ENCODE measurements at places on chromosomes 4 and X. TPM values are rescaled to one million over a fixed set of nuclear protein-coding genes. Genes with fewer than 3 reads are reported as not detected.

Gene P2RY4
- total RNA-seq = 0.09 TPM

Gene TCEAL2
- total RNA-seq = not detected

Gene AMOT
- total RNA-seq = 11.0 TPM

Gene TLR2
- not detected for total RNA-seq

Gene BRS3
- not detected for total RNA-seq

Gene SERTM2
- total RNA-seq = not detected

Gene GPR50
- total RNA-seq = not detected

Gene SPOCK3
- total RNA-seq = 1.9 TPM

Gene EDA2R
- 9.2 TPM for total RNA-seq

Gene TBC1D8B
- total RNA-seq = 17.3 TPM

Gene TLR1
- total RNA-seq = 3.2 TPM

Gene GPR119
- not detected for total RNA-seq

Gene MAGEB2
- total RNA-seq = not detected

Gene MAGEB1
- total RNA-seq = not detected

Gene WAS
- total RNA-seq = 0.09 TPM

Gene NHSL2
- total RNA-seq = 3.9 TPM

Gene CXCL10
- not detected for total RNA-seq

Gene CRMP1
- not detected for total RNA-seq

Gene CABS1
- total RNA-seq = not detected

Gene NSUN7
- not detected for total RNA-seq
